ENCODE measurements at places on chromosomes 4 and X.
A peak's percentile ranks its signal among the peaks of the same experiment; 100 is the strongest.

- DNase-seq: no peak
Observed at GRCh38 chr4:163165217-163166017, 1.3 kb downstream of the NAF1 start.

- DNase-seq: no peak
Observed at GRCh38 chrX:100895365-100896075, 21.4 kb upstream of the NOX1 start.

DNA sequence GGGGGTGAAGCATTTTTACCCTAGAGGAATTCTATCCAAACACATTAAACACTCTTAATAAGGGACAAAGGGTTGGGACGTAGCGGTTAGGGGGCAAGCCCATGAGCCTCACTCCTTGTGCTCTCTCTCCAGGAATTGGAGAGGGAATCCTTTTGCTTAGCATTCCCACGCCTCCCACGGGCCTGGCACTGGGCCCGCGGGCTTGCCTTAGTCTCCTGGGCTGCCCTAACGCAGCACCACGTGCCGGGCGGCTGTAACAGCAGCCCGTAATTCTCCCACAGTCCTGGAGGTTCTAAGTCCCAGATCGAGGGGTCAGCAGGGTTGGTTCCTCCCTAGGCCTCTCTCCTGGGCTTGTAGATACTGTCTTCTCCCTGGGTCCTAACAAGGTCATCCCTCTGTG lies 67.5 kb downstream of the TBL1X start:
- DNase-seq: no peak

- no peak for DNase-seq
Observed at GRCh38 chrX:22314211-22314610, 41.5 kb downstream of the CBLL2 start.

GRCh38 chr4:93855926-93856325 lies 27.4 kb downstream of the ATOH1 start:
- DNase-seq: no peak

- DNase-seq: no peak
Observed at GRCh38 chr4:98209111-98209510, 52.1 kb upstream of the RAP1GDS1 start.

- no peak for DNase-seq
Observed at GRCh38 chr4:40323866-40324265, 11.3 kb upstream of the CHRNA9 start.

- no peak for DNase-seq
Observed at GRCh38 chr4:81319657-81320056, 104.6 kb upstream of the PRKG2 start.

- no peak for DNase-seq
Observed at GRCh38 chr4:142372530-142373260, 473.4 kb downstream of the INPP4B start.

DNA sequence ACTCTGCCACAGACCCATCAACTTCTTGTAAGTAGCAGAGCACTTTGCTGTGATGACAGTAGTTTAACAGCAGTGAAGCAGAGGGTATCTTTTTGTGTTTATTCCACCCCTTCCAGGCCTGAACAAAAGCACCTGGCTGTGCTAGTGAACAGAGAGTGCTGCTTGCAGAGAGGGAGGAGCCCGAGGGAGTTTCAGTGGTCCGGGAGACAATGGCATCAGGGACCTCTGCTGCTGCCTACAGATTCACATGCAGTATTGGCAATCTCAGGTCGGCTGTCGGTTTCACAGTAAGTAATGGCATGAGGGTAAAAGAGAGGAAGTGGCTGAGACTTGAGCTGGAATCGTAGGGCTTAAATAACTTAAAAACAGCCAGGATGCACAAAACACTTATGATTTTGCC lies 755.8 kb downstream of the RPA4 start:
- no peak for DNase-seq

DNA sequence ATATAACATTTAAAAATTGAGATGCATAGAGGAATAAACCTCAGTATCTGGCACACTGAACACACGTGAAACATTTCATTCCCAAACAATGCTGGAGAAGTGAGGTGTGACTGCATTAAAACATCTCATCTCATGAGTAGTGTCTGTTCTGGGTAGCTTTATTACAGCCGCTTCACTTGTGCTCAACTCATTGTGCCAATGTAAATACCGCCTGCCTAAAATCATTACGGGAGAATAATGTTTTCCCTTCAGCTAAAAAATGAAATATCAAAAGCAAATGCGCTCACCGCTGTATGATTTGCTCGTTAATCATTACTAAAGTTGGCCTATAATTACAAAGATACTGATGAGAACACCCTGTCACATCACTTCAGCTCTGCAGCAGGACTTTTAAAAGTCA lies 110.2 kb upstream of the PRPS2 start:
- no peak for DNase-seq

DNA sequence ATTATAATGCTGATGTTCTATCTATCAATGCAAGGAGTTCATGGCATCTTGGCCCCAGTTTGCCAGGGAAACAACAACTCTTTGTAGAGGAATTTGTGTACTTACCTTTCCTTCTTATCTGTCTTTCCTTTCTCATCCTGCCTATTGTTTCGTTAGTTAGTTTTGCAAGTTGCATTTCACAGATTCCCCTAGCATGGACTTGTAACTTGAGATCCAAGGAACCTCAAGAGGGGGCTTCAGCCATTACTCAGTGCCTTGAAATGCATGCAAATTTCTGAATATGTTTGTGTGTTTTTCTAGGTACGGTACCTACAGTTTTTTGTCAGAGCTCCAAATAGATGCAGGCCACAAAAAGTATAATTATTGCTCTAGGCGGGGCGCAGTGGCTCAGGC lies 203.6 kb downstream of the LDB2 start:
- DNase-seq: no peak

GRCh38 chr4:75004755-75005668 lies 72.1 kb downstream of the PARM1 start:
- DNase-seq: no peak

DNA sequence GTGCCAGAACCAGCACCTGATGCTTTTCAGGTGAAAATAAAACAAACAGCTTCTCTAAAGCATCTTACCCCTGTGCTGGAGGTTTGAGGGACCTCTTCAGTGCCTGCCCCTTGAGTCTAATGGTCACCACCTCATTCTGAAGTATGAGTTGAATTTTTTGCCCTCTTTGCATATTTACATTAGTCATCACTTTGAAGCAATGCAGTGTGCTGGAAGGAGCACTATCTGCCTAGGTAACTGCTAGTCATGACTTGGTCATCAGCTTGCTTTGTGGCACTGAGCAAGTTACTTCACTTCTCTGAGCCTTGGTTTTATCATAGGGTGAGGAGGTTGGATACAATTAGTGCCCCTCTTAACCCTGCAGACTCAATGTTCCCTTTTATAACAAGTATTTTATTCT lies 44.9 kb downstream of the SPATA18 start:
- no peak for DNase-seq

- DNase-seq: no peak
Observed at GRCh38 chrX:3518870-3519269, 172.4 kb upstream of the MXRA5 start.

DNA sequence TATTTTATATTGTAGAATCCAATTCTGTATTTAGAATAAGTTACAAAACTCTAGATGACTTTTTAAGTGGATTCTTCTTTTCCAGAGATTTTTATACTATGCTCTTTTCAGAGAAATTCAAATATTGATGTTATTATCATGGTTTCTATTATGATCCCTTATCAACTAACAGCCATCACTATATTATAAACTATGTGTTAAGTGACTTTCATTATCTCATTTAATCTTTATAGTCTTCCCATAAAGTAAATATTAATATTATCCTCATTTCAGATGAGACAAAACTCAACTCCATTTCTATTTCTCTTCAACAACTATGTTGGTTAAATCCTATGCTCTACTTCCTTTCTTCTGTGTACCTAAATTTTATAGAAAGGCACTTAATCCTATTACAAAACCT lies 132.6 kb downstream of the ANKRD50 start:
- DNase-seq: no peak

- no peak for DNase-seq
Observed at GRCh38 chr4:156672492-156673305, 298.9 kb downstream of the PDGFC start.

DNA sequence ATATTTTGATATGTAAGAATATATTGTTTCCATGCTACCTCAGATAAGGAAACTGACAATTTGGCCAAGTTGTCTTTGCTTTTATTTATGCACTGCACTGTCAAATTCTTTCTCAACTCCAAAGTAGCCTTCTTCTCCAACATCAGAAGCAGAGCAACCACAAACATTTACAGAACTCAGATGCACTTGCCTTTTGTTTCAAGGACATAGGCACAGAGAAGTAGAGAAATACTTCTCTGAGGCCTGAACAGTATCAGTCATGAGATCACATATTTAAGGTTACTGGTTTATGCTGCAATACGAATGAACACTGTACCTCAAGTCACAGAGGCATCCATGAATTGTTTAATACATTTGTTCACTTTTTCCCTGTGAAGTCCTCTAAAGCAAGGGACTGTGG lies 606.1 kb upstream of the SLIT2 start:
- no peak for DNase-seq

DNA sequence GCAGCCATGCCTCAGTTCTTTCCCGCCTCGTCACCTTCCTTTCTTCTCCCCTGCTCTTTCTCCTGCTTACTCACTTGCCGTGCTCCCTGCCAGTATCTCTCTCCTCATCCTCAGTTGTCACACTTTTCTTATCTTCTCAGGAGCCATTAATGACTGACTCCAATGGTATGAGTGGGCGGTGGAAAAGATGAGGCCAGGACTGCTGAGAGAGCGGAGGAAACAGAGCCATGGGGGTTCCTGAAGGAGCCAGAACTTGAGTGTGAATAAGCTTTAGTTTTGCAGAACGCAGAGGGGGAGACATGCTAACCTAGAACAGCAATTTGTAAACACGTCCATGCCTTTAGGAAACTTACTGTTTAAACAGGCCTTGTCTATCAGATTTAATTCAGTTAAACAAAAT lies 126.5 kb downstream of the CHIC2 start:
- no peak for DNase-seq

DNA sequence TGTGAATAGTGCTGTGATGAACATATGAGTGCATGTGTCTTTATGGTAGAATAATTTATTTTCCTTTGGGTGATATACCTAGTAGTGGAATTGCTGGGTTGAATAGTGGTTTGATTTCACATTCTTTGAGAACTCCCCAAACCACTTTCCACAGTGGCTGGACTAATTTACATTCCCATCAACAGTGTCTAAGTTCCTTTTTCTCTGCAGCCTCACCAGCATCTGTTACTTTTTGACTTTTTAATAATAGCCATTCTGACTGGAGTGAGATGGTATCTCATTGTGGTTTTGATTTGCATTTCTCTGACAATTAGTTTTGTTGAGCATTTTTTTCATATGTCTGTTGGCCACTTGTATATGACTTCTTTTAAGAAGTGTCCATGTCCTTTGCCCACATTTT lies 29.1 kb downstream of the JADE3 start:
- no peak for DNase-seq

DNA sequence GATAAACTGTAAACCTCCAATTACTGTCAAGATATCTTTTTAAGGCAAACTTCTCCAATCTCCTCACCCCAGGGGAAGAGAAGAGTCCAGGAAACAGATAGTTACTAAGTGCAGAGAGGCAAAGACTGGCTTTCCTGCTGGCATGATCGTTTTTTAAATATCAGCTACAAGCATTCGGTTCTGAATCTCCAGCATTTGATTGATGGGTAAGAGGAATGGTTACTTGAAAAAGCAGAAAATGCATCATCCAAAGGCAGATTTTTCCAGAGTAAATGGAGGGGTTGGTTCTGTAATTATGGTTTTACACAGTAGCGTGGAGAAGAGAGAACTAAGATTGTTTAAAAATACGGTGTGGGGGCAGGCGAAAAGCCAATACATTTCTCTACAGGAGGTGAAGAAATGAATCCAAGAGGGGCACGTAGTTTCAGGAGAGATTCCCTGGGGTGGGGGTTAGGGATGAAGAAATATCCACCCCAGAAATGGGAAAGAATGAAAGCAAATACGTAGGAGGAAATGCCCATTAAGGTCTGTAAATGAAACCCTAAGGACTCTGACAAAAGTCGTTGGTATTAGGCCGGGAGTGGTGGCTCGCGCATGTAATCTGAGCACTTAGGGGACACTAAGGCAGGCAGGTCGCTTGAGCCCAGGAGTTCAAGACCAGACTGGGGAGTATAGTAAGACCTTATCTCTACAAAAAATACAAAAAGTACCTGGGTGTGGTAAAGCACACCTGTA lies 248.3 kb downstream of the DHRSX start:
- DNase-seq: no peak

DNA sequence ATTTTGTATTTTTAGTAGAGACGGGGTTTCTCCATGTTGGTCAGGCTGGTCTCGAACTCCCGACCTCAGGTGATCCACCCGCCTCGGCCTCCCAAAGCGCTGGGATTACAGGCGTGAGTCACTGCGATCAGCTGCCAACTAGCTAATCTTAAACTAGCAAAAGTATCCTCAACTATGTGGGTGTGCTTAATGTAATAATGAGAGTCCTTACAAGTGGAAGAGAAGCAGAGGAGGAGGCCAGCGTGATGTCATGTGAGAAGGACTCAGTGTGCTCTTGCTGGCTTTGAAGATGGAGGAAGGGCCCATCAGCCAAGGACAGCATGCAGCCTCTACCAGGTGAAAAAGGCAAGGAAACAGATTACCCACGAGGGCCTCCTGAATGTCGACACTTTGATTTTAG lies 19.6 kb downstream of the SCD5 start:
- DNase-seq: no peak

DNA sequence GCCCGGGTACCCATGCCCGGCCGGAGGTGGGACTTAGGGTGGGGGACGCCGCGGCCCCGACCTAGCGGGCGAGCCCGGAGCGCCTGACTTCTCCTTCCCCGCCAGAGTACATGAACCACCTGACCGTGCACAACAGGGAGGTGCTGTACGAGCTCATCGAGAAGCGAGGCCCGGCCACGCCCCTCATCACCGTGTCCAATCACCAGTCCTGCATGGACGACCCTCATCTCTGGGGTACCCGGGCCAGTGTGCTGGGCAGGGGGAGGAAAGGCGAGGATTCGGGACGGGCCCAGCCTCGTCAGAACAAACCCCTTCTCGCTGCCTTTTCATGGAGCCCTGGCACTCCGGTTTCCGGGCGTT lies 622 bp downstream of the TAFAZZIN start:
- DNase-seq: peak; percentile 42

DNA sequence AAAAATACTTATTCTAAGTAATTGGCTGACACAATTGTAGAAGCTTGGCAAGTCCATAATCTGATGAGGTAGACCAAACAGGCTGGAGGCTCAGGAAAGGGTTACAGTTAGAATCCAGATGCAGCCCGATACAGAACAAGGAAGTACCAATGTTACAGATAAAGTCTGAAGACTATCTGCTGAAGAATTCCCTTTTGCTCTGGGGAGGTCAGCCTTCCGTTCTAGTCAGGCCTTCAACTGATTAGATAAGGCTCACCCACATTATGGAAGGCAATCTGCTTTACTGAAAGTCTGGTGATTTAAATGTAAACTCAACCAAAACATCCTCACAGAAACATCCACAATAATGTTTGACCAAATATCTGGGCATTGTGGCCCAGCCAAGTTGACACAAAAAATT lies 7.4 kb upstream of the DYNLT3 start:
- no peak for DNase-seq

Measured in activated T-cell treated with anti-CD3 and anti-CD28 coated beads for 4 hours (primary cell).